NCI-H82 (cell line): ENCODE measurements at places on chromosomes 5 and 9.

DNA sequence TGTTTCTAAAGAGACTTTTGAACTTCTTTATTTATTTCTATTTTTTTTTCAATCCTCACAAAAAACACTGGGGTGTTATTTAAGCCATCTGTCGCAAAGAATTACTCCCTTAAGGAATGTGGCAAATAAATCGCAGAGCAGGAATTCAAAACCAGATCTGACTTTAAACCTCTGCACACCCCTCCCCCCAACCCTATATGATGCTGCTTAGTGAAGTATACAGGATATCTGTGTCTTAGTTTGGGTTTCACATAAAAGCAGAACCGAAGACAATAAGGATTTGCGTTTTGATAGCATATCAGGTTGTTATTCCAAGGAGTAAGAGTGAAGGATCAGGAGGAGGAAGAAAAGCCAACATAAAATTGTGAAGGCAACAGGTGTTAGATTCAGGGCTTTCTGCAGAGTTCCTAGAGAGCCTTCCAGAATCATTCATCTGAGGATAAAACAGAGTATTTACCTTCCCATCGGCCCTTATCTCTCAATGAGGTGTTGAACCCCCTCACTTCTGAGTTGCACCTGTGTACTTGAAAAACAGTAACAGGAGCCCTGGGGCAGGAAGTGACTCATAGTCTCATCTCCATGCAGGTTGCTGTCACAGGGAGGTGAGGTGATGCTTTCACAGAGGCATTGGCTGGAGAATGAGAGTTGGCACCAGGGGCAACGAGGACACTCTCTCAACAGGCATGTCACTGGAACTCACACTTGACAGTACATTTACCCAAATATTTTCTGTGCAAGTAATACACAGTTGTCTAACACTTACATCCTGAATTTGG, 33.5 kb upstream of the DMRT3 start:
- no peak for DNase-seq

DNA sequence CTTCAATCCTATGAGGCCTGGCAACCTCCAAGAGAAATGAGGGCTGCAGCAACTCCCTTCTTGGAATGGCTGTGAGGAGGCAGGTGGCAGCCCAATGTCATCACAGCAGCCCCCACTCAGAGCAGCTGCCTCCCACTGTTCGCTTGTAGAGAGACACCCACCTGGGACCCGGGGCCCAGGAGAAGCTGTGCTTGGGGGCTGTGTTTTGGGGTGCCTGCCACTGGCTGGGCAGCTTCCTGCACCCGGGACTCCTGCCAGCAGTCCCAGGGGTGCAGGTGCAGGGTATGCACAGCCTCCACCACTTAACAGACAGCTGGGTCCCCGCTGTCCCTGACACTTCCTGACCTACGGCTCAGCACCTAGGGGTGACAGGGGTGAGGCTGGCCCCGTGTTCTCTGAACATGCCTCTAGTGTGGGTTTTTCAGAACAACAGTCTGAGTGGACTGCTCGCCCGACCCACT, 26.2 kb downstream of the NIPAL4 start:
- no peak for DNase-seq

GRCh38 chr5:16508730-16509531, 43.3 kb upstream of the ZNF622 start:
- DNase-seq: no peak

GRCh38 chr5:78339617-78340436, 20.6 kb upstream of the SCAMP1 start:
- DNase-seq: no peak

GRCh38 chr5:59416451-59416850, 477.1 kb downstream of the PDE4D start:
- DNase-seq: no peak

GRCh38 chr5:77202145-77202544, 8.3 kb upstream of the PDE8B start:
- no peak for DNase-seq

DNA sequence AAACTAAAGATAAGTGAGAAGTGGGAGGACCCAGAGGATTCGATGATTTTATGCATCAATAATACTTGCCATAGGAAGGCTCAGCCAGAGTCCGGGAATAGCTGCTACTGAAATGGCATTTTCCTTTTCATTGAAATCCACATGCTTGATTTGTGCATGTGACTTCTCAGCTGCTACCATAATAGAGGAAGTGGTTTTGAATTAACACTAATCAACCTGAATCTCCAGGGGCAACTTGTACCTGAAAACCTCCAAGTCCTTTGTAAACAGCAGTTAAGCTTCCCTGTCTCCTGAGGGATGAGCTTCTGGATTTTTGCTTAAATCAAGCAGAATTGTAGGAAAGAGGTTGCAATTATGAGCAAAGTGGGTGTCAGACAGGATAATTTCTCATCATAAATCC, 124.9 kb downstream of the PPP2R2B start:
- DNase-seq: no peak

- DNase-seq: peak; percentile 42
Observed at GRCh38 chr9:98807070-98807813, at the start of gene GALNT12. TSS of gene GALNT12 (plus strand) at chr9:98807670. CDS start at chr9:98807699, 29 bp downstream.

GRCh38 chr9:11190719-11191118, 577.9 kb upstream of the PTPRD start:
- no peak for DNase-seq
